ENCODE measurements at places on chromosomes 13 and 19.
A peak's percentile ranks its signal among the peaks of the same experiment; 100 is the strongest.

- no peak for DNase-seq
These were observed 17.3 kb downstream of the ZNF229 start for GRCh38 chr19:44430956-44431355.

GRCh38 chr13:106109391-106109791 is 426.1 kb downstream of the EFNB2 start:
- DNase-seq = no peak

DNA sequence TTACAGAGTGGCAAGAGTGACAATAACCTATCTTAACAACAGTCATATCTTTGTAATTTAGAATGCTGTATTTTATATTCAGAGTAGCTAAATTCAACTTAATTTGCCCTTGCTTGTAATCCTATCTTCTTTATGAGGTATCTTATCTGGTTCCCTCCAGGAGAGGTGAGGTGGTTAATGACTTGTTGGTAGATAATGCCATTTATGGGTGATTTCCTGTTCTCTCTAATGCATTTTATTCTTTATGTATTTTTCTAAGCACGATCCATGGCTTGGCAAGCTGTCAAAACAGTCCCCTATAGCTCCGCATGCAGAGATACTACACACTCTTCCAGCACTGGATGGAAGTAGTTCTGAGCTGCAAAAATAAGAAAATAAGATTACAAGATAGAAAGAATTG is 267.9 kb downstream of the LMO7 start:
- DNase-seq = peak; percentile 56

DNA sequence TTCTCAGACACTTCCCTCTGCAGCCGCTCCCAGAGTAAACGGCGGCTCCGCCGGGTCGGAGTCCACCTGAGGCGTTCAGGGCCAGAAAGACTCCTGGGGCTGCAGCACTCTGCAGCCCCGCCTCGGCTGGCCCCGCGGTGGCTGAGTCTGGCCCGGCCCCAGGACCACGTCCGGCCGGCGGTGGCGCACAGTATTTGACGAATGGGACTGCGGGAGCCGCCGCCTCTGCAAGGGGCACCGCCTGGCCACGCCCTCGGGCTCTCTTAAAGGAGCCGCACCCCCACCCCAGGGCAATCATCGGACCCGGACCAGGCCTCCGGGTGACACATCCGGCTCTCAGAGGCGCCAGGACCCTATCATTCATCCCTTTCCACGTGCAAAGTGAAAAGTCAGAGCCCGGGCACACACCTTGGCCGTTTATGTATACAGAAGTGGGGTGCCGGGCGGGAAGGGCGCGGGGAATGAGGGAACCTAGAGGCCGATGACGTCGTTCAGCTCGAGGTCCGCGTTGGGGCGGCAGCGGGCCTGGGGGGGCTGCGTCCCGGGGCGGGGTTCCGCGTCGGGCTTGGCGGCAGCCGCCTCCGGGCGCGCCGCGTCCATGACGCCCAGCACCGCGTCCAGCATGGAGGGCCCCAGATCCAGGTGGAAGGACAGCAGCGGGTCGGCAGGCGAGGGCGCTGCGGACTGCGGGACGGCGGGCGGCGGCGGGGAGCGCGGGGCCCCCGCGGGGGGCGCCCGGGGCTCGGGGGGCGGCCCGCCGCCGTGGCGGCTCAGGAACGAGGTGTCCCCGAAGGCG is 1.2 kb upstream of the LENG9 start:
- no peak for DNase-seq

GRCh38 chr13:81031996-81032395 is 691.1 kb upstream of the SPRY2 start:
- DNase-seq = no peak

GRCh38 chr19:4689403-4689802 is 19.3 kb upstream of the MYDGF start:
- DNase-seq = no peak
